ENCODE measurements at places on chromosomes 2 and 18.

- no peak for DNase-seq
Observed at GRCh38 chr2:171365232-171365631, 68.6 kb downstream of the METTL8 start.

- DNase-seq: no peak
Observed at GRCh38 chr2:119266091-119266589, 42.5 kb downstream of the STEAP3 start.

- DNase-seq: no peak
Observed at GRCh38 chr2:66850376-66850775, 415.5 kb downstream of the MEIS1 start.

- no peak for DNase-seq
Observed at GRCh38 chr2:170420961-170421687, 243.2 kb downstream of the MYO3B start.

DNA sequence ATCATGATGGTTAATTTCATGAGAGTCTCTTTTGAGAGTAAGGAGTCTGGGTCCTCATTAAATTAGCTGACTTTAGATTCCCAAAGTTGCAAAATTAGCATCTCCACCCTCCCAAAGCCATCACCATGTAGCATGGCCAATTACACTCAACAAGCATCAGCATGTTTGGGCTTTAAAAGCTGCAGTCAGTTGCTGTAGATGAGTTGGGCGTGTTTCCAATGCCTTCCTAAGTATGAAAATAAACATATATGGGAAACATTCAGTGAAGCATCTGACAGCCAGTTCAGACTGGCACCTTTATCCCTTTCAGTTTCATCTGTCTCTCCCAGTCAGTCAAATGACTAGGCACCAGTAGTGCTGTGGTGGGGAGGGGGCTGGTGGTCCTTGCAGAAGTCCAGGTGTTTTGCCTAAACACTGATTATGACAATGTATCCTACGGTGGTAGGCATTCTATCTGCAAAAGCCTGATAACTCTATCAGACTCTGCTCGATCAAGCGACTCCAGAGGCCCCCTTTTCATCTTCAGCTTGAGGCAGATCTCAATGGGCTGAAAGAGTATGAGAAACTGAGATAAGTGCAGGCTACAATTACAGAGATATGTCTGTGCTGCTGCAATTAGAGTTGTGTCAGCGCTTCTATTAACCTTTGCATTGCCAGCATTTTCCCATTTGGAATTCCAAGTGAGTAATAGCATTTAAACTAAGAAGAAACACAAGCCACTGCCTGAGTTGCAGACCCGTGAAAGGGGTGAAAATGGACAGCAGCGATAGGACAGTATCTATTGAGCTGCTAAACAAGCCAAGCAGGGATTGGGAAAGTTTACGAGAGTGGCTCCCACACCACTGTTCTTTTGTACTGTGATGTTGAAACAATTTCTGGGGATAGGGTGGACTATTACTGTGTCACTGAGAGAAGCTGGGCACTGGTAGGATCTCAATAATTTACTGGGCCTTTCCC lies 67.3 kb upstream of the SPOPL start:
- DNase-seq: no peak

DNA sequence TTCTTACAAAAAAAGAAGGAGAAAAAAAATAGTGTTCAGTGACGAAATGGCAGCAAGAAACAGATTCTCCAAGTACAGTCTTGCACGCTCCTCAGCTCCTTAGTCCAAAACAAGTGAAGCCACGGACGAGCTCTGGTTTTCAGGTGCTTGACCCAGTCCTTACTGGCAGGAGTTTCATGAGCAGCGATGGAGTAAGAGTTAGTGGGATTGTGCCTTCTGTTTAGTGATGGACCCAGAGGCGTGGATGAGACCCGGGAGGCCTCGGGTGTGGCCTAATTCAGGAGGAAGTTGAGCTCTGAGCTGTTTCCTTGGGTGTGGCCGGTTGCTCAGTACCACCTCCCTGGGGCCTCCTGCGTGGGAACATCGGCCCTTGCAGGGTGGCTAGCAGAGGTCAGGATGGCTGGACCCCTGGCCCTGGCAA lies 52.0 kb downstream of the KIF5C start:
- no peak for DNase-seq

GRCh38 chr2:129768036-129768386 lies 211.5 kb upstream of the RAB6C start:
- DNase-seq: no peak

DNA sequence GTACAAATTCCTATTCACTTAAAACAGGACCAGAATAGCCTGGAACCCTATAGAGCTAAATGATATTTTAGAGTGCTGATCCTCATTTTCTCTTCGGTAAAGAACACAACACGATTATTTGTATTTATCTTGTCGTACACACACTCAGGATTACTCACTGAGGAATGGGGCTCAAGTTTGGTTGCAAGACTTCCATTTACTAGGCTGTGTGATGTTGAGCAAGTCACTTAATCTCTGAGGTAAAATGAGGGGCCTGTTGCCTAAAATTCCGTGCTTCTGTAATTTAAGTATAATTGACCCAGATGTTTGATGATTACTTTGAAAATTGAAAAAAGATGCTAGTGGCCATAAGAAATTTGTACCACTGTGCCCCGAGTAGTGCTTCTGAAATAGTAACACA lies 42.6 kb upstream of the MAP4K3 start:
- no peak for DNase-seq

DNA sequence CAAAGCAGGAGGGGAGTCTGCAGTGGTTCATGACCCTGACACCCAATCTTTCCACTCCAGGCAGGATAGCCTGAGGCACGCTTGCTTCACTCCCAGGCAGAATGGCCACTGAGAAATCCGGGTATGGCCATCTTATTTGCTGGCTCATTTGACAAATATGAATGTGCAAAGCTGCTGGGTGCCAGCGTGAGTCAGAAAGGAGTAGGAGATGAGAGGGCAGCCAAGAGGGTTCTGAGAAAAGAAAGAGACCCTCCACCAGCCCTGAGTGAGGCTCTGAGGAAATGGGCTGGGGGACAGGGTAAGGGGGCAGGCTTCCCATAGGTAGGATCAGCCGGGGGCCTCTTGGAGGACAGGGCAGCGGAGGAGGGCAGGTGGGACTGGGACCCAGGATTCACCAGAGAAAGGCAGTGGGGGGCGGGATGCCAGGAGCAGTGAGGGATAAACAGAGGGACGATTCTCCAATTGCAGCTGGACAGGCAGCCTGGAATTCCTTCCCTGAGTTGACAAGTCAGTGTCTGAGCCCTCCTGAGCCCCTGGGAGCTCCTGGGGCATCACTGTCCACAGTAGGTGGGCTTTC lies 15.2 kb downstream of the RAMP1 start:
- DNase-seq: peak; percentile 63

DNA sequence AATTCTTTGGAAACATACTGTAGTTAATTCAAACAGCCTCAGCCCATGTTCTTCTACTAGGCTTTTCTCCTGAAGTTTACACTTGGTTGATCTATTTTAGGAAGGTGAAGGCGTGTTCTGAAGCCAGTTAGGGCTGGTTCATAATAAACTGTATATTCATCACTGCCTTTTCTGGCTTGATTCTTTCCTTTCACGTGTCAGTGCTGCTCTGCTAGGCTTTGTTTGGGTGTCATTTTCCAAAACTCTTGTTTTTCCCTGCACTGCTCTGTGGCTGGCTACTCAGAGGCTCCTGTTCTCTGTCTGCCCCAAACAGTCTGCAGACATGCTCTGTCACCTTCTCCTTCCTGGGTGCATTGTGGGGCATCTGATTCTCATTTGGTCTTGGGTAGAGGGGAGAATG lies 136.1 kb downstream of the PARD3B start:
- DNase-seq: no peak

DNA sequence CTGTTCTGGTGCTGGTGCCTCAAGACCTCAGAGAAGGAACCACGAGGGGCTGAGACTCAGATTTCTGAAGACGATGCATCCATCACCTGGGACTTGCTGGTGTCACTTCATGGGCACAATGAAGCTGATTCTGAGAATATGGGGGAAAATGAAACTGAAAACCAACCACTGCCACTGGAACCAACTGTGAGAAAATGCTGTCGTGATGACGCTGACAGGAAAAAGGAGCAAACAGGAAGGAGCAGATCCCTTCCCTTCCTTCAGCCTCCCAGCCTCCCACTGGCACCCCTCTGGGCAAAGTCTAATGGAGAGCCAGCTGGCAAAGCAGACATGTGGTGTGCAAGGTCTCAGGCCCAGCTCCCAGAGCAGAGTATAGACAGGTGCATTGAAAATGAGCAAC lies 109.7 kb downstream of the FOXI3 start:
- DNase-seq: no peak

- no peak for DNase-seq
Observed at GRCh38 chr2:12196495-12196894, 450.1 kb downstream of the LPIN1 start.

GRCh38 chr2:31269087-31269486 lies 35.1 kb downstream of the EHD3 start:
- DNase-seq: no peak

- no peak for DNase-seq
Observed at GRCh38 chr18:23269928-23270327, 134.6 kb downstream of the CABLES1 start.

DNA sequence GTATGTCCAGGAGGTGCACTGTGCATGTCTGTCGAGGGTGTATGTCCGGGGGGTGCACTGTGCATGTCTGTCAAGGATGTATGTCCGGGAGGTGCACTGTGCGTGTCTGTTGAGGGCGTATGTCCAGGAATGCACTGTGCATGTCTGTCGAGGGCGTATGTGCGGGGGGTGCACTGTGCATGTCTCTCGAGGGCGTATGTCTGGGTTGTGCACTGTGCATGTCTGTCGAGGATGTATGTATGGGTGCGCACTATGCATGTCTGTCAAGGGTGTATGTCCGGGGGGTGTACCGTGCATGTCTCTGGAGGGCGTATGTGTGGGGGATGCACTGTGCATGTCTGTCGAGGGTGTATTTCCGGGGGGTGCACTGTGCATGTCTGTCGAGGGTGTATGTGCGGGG lies 249.3 kb upstream of the MYT1L start:
- DNase-seq: no peak

- DNase-seq: no peak
Observed at GRCh38 chr2:142675398-142675797, 202.1 kb upstream of the KYNU start.

DNA sequence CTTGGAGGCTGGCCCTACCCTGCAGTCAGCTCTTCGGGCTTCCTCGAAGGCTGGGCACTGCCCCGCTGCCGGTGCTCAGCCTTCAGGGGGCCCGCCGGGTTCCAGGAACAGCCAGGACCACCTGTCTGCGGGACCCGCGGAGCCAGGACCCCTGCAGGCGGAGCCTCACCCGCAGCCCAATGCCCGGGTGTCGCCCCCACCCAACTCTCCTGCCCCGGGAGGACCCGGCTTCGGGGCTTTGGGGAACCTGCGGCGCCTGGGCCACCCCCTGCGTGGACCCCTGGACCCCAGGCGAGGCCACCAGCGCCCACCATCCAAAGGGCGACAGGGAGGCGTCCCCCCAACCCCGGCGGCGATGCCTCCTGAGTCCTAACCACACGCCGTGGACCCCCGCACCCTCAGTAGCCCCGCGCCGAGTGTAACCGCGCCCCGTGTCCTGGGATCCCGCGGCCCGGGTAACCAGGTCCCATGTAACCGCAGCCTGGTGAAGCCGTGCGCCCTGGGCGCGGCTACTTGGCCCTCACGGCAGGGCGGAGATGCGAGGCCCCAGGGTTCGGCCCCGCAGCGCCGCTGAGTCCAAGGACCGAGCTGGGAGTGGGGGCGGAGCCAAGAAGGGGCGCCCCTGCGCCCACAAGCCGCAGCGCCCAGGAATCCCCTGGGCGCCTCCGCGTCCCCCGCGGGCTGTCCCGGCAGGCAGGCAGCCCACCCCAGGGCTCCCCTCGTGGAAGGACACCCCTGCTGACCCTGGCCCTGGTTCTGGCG lies 11.0 kb upstream of the UBE2F start:
- peak; percentile 13 for DNase-seq

- DNase-seq: no peak
Observed at GRCh38 chr18:2123077-2123476, 448.2 kb downstream of the METTL4 start.

GRCh38 chr2:25673300-25674076 lies at the start of gene DTNB:
Gene DTNB (minus strand): TSS chr2:25673577. CDS start chr2:25652660, 20,917 bp downstream.
- peak; percentile 86 for DNase-seq

- DNase-seq: no peak
Observed at GRCh38 chr2:218880102-218880858, at the start of gene WNT10A. Gene WNT10A (plus strand): TSS chr2:218880852. CDS start chr2:218880996, 144 bp downstream.

DNA sequence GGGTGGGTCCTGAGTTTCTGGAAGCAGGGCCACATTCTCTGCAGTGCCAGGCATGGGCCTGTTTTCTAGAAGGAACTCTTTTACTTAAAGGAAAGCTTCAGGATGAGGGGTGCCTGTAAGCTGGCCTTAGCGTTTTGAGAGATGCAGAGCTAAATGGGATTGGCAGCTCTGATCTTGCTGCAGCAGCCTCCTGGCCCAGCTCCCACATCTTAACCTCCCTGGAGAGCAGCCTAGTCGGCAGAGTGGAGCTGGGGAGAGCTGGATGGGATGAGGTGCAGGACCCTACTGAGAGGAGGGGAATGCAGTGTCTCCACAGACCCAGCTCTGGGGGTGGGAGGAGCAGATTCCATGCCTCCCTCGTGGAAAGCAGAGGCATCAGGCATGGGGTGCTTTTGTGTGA lies 52.0 kb downstream of the TMEM17 start:
- DNase-seq: no peak

DNA sequence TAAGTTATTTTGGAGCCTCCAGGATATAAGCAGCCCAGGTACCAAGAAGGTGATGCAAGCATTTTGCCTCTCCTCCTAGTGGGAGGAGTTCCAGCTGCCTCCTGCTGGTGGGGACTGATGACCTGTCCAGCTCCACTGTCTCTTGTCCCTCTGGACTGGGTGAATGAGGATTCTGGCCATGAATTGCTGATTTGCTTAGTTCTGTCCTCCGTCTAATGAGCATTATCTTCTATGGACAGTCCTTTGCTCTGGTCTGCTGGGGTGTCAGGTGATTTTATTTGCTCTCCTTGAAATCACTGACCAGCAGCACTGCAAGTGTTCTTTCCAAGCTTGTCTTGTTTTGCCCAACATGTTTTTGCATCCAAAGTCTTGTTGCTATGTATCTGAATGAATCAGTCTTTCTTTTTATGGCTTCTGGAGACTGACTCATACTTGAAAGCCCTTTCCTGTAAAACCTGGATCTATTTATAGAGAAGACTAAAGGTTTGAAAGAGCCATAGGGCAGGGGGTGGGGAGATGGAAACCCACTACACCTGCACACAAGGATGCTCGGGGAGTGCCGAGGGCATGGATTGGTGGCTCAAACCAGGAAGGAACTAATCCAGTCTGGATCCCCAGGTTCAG lies 40.5 kb upstream of the EFHD1 start:
- DNase-seq: peak; percentile 83

DNA sequence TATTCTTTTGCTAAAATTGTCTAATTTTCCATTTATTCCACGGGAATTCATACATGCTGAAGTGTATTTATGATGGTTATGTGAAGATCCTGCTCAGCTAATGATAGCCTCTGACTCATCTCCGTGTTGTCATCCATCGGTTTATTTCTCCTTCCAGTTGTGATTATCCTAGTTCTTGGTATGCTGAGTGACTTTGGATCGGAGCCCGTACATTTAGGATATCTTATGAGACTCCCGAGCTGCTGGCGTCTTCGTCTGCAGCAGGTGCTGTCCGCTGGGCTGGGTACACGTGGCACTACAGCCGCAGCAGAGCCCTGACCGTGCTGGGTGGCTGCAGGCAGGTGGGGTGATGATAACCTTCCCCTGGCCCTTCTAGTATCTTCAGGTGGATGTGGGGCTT lies 40.1 kb upstream of the GALR1 start:
- DNase-seq: no peak

All from kidney (tissue), 22 donors.